ENCODE measurements at places on chromosomes 7 and 10.

DNA sequence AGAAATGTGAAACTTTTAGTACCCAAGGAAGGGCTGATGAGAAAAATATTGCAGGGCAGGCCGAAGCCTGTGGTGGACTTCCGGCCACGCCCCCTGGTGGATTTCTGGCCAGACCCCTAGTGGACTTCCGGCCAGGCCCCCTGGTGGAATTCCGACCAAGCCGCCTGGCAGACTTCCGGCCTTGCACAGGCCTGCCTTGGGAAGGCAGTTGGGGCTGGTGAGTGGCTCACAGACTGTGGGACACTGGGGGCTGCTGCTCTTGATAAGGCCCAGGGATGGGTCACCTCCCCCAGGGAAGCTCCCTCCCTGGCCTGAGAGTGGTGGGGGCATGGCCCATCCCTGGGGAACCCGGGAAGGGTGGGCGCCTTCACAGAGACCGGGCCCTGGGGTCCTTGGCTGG is 116.4 kb upstream of the MKI67 start:
- peak; percentile 1 for DNase-seq

DNA sequence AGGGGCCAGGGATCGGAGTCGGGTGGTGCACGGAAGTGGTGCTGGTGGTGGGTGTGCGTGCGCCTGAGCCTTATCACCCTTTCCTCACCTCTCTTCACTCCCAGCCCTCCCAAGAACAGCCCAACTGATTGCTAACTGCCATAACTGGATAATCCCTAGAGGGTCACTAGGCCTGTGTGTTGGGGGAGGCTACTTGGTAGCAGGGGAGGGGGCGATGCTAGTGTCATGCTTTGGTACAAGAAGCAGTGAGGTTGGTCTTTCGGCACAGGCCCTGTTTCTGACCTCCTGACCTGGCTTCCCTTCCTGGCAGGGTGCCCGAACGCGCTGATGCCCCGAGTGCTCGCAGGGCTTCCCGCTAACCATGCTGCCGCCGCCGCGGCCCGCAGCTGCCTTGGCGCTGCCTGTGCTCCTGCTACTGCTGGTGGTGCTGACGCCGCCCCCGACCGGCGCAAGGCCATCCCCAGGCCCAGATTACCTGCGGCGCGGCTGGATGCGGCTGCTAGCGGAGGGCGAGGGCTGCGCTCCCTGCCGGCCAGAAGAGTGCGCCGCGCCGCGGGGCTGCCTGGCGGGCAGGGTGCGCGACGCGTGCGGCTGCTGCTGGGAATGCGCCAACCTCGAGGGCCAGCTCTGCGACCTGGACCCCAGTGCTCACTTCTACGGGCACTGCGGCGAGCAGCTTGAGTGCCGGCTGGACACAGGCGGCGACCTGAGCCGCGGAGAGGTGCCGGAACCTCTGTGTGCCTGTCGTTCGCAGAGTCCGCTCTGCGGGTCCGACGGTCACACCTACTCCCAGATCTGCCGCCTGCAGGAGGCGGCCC is 652 bp downstream of the KAZALD1 start:
- DNase-seq, result no peak

DNA sequence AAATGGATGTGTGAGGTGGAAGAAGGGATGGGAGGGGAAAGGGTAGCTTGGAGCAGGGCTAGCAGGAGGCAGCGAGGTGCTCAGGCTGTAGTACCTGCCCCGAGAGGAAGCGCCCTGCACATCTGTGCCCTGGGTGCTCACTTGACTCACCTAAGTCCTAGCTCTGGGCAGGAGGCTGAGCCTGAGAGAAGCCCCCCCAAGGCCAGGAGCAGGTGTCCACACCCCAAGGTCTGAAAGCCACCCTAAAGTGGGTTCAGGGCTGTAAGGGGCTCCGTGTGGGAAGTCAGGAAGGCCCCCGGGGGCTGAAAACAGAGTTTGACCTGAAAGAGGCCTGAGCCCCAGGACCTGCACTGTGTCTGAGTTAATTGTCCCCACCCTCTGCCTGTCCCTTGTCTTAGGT is 95.8 kb upstream of the PODXL start:
- no peak for DNase-seq

DNA sequence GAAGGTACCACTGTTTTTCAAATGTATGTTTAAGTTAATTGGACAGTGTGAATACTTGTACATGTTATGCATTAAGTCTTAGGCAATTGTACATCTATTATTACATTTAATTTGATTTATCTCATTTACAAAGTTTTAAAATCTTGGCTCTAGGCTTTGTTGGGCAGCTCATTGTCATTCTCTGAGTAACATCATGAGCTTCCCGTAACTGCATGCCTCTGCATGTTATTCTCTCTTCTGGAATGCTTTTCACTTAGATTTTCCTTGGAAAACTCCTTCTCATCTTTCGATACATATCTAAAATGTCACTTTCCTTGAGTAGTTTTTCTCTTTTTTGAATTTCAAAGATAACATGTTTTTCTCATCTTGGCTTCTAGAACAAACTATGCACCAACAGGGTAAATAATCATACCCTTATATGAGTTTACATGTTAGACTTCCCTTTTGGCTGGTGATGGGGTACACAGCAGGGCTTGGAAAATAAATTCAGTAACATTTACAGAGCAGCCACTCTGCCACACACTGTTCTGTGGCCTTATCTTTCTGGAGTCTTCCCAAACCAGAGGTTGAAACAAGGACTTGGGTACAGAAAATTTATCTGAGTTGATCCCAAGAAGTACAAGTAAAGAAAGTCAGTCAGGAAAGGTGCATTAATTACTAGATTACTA is 42.2 kb upstream of the A1CF start:
- DNase-seq, result no peak

GRCh38 chr7:24868741-24869140 is 111.2 kb downstream of the OSBPL3 start:
- DNase-seq, result no peak

GRCh38 chr7:131498237-131498885 is 58.1 kb downstream of the PODXL start:
- no peak for DNase-seq

- DNase-seq, result no peak
These were observed 12.2 kb downstream of the HNRNPA2B1 start for GRCh38 chr7:26188206-26188956.

DNA sequence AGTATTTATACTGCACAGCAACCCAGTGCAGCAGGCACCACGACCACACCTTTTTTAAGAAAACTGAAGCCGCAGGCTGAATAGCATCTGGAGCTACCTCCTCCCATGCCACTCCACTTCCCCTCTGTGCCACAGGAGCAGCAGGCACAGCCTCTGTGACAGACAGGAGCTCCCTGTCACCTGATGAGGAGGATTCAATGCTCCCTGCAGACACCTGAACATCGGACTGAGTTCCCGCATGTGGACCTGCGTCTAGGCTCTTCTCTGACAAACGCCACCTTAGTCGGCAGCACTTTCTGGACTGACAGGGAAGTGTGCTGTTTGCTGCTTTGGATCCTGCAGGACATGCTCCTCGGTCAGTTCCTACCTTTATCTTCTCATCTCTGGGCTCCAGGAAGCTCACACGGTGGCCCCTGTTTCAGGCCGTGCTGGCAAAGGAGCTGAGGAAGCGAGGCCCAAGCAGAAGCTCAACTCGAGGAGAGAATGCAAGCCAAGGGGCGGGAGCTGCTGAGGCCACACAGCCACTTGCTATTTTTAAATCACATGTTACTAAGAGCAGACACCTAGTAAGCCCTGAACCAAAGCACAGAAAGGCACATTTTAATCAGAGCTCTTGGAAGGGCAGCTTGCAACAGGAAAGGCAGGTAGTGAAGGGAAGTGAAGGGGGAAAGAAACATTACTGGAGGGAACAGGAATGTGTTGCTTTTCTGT is 56.6 kb downstream of the VOPP1 start:
- no peak for DNase-seq

- no peak for DNase-seq
These were observed 572.0 kb downstream of the PTPRN2 start for GRCh38 chr7:158015403-158016179.

- no peak for DNase-seq
These were observed 28.7 kb downstream of the IKZF1 start for GRCh38 chr7:50333221-50333651.

- no peak for DNase-seq
These were observed 12.3 kb downstream of the KCTD7 start for GRCh38 chr7:66640802-66641525.

GRCh38 chr7:43313628-43314378 is 201.4 kb downstream of the HECW1 start:
- no peak for DNase-seq

DNA sequence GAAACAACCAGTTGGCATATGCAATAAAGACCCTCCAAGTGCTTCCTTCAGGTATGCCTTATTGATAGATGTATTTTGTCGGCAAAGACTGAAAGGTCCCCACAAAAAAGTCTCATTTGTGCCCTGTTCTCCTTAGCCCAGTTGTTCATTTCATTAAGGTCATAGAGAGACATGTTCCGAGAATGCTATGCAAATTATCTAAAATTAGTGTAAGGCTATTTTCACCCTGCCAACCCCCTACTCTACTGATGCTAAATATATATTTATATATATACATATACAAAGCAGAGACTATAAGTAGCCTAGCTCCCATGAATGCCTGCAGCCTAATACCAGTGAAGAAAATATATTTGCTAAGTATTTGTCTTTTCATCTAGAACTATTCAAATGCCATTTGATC is 96.7 kb upstream of the ADO start:
- no peak for DNase-seq

DNA sequence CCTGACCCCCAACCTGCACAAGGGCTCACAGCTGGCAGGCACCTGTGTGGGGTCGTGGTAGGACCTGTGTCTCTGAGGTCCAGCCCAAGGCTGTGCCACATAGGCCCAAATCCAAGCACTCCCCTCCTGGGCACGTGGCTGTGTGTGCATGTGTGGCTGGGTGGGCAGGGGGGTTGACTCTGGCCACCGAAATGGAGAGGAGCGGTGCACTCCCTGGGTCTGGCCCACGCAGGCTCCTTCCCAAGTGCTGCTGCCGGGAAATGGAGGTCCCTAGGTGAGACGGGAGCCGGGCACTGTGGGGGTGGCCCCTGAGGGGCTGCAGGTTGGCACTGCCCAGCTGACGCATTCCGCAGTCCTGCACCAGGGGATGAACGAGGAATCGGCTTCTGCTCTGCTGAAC is 528.1 kb downstream of the DNAJB6 start:
- DNase-seq, result no peak

- DNase-seq, result peak; percentile 82
These were observed 244.4 kb downstream of the RPS24 start for GRCh38 chr10:78278058-78278404.

DNA sequence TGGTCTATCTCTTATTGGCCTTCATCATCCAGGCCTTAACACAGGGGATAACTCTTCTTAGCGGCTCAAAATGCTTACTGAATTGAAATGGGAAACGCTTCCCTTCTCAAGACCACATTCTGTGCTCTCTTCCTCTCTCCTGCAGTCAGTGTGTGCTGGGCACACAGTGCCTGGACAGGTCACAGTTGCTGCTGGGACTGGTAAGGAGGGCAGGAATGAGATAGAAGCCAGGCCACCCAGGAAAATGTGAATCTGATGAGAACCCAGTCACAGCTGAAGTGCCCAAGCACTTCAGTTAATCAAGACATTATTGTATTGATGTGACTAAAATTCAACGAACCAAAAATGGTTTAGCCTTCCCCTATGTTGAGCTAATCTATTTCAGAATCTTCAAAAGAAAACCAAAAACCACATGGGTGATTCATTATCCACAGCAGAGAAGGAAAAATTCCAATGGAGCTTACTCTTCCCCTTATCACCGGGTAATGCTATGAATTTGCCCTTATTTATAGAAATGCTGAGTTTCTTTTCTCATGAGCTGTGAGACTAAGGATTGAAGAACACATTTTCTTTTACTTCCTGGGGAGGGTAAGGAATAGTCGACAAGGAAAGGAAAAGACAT is 41.2 kb upstream of the PLPP4 start:
- DNase-seq, result peak; percentile 95

DNA sequence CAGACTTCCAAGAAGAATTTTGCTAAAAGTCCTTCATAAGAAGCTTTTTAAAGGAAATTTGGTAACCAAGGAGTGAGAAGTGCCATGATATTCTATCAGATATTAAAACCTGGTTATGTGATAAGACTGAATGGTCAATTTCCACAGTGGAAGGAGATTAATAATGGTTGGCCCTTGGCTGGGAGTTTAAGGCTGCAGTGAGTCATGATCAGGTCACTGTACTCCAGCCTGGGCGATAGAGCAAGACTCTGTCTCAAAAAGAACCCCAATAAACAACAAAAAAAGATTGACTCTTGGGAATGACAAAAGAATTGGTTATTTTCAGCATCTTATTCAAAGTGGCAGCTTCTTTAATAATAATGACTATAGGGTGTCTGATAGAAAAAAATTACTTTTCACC is 37.2 kb downstream of the EXOC4 start:
- DNase-seq, result peak; percentile 20

- no peak for DNase-seq
These were observed 7.5 kb upstream of the CAV2 start for GRCh38 chr7:116491887-116492653.

- DNase-seq, result no peak
These were observed 3.9 kb downstream of the LFNG start for GRCh38 chr7:2523461-2523936.

DNA sequence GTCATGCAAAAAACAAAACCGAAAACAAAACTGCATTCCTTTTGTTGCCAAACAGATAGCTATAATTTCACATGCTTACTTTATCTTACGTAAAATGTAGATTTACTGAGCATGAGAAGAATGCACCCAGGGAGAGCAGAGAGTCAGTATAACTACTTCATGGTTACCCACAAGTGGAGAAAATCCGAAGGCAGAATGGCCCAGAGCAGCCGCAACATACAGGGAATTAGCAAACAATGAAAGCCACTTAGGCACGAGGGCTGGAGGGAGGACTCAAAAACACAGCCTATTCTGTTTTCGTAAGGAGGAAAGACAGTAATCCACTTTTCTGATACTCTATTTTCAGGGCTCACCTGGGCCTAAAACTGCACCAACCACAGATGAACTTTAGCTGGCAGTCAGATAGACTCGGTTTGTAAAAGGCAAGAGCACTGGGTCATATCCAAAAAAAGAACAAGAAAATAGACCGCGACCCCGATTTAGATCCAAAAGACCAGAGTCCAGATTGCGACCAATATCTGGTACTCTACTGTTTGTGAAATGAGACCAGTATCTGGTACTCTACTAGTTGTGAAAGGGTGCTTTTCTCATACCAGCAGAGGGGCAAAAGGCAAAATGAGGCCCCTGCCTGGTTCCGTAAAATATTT is 1.3 kb downstream of the ITPRIP start:
- peak; percentile 29 for DNase-seq

DNA sequence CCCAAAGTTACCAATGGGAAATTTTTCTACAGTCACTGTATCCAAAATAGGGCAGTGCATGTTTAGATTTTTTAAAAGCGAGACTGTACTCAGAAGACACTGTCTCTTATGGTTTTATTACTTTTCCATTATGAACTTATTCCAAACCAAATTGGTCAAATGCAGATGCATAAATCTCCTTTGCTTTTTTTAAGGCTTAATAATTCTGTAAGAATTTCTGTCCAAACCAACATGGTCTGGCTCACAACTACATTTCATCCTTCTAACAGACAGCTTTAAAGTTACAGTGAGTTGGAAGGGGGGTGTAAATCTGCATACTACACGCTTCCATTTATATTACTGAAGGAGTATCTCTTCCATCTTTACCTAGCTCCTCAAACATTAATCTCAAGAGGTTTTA is 199.2 kb downstream of the SLC25A13 start:
- DNase-seq, result no peak

GRCh38 chr10:106707657-106708056 is 456.8 kb downstream of the SORCS1 start:
- no peak for DNase-seq

All from RPMI7951 (cell line).